ENCODE measurements at places on chromosomes 7 and 10.

GRCh38 chr10:5343979-5344378, 20.8 kb upstream of the UCN3 start:
- DNase-seq: no peak

- no peak for DNase-seq
These were observed 309.3 kb downstream of the KCNMA1 start for GRCh38 chr10:77328272-77328816.

DNA sequence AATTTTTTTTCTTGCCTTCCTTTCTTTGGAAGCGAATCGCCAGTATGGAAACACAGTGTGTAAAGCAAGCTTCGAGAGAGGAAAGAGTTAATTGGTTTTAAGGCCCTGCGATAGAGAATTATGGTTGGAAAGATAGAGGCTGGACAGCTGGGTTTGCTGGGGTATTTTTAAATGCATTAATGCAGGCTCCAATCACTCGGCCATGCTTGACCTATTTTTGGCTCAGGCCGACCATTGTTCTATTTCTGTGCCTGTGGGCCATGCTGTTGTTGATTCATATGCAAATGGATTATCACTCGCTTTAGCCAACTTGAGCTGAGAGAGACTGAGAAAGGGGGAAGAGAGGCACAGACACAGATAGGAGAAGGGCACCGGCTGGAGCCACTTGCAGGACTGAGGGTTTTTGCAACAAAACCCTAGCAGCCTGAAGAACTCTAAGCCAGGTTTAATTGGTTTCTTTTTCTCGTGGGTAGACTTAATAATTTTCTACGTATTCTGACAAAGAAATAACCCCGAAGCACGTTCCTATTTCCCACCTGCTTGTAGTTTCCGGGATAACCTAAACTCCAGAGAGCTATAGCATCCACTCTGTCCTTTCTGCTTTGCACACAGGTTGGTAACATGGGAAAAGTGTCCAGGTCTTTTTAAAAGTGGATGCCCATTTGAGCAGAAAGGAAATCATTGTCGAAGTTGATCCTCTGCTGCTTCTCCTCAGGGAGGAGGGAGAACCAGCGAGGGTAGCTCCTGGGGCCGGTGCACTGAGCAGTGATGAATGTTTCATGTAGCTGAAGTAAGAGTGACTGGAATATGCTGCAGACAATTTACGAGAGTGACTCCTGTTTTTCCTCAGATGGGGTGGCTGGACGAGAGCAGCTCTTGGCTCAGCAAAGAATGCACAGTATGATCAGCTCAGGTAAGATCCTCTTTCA, at the start of gene HDAC9:
TSS of gene HDAC9 (plus strand) at position 338 of the 929 bp plus-strand sequence. CDS start at position 892, 554 bp downstream.
- peak; percentile 62 for DNase-seq

- no peak for DNase-seq
These were observed 12.2 kb downstream of the FOXP2 start for GRCh38 chr7:114426824-114427223.

DNA sequence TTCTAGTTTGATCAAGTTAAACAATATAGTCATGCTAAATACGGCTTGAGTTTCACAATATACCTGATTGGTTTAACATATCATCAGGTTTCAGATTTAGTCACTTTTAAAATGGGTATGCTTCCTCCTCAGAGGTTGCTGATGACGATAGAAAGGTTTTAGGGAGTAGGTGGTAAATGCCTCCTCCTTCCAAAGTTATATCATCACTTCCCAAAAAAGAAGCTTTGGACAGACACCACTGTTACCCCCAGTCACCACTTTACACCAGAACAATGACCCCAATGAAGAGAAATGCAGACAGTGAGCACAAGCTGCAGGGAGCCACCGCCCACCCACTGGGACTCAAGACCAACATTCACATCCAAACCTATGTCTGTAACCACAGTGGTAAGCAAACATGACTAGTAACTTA, 244.6 kb downstream of the SORCS1 start:
- no peak for DNase-seq

DNA sequence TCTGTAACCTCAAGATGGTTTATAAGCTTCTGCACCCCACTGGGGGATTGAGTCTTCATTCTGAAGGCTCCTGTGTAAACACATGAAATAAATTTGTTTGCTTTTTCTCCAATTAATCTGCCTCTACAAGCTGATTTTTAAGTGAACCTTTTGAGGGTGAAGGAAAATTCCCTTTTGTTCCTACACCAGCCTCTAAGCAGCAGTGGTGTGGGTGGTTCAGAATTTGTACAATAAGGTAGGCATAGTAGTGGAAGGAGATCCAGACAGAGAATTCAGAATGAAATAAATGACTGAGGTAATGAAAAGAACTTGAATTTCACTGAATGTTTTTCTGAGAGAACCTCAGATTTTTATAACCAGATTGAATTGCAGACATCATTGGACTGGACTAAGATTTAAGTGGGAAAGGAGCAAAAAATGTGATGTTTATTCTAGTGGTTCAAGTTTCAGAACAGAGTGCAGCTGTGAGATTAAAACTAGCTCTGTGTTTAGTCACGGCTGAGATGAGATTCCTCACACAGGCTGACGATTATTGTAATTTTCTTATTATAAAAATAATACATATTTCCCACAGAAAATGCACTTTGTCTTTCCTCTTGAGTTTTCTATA, 1162.2 kb downstream of the TYW1 start:
- DNase-seq: no peak

DNA sequence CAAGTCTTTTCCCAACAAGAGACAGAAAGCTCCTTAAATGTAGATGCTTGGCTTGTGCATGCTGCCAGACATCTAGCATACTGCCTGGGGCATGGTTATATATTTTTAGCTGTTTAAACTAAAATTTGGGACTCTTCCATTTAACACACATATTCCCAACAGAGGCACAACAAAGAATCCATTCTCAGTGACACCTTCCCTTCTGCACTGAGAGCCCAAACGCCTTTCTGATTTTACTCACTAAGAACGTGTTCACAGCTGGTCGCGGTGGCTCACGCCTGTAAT, 49.9 kb downstream of the CPVL start:
- no peak for DNase-seq

- DNase-seq: no peak
These were observed 84.7 kb downstream of the ARL5B start for GRCh38 chr10:18743926-18744325.

DNA sequence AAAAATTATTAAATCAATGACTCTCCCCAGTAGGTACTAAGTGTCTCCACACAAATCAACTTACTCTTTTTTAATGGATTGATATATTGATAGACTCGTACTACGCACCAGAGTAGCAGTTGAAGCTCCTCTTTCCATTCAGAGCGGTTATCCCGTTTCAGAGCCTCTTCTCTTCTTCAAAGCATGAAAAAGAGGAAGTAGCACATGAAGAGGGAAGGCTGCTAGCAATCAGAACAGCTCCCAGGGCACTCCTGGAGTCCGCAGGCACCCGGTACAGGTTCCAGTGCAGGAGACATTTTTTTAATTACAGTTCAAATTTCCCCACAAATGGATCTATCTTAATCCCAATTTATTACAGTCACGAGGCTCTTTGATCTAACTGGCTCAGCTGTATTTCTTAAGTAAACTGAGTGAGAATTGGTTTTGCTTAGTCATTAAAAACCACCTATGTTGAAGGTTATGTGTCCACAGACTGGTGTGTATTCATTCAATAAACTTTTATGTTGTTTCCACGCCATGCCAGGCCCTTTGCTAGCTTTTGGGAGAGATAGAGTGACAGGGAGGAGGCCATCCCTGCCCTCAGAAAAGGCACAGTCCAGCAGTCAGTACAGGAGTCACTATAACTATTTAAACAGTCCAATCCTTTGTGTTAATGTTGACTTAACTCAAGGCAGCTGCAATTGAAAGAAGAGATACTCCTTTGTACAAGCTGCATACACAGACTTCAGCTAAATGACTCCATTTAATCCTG, 32.1 kb upstream of the CALN1 start:
- no peak for DNase-seq

DNA sequence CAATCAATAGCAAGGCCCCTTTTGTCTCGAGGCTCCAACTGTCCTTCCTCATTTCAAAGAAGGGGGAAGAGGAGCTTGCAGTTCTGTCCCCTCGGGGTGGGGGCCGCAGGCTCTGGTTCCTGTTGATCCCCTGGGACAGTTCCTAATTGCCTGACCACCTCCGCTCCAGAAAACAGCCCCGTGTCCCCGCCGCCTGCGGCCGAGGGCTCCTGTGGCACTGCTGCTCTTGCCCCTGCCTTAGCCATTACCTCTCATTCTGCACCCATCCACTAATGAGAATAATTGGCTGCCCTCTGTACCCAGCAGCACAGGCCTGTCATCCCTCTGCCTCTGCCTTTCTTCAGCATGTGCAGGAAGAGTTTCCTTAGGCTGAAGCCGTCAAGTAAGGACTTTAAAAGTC, 668.3 kb upstream of the FOXK1 start:
- no peak for DNase-seq

DNA sequence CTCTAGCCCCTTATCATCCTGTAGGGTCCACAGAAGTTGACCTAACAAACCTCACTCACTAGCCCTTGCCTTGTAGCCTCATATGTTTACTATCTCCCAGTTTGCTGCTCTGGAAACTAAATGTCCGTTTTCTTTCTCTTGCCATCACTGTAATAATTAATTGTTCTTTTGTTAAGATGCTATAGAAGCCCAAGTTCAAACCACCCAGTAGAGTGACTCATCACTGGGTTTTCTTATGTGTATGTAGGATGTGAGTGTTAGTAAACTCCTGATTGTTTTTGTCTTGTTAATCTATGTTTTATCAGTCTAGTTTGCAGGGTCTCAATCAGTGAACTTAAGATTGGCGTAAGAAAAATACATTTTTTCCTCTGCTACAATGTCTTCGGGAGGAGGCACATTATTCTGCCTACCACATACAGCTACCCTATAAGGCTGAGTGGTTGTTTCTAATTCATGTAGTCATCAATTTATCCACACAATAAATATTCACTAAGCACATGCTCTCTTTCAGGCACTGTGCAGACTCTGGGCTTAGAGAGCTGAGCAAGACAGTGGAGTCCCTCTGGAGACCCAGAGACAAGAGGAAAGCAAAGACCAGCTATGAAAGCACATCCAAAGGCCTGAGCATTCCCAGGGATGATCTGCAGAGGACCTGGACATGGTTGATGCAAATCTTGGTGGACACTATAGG, 474.1 kb upstream of the AKR1E2 start:
- no peak for DNase-seq

- no peak for DNase-seq
These were observed 137.4 kb downstream of the TNS3 start for GRCh38 chr7:47444376-47445098.

GRCh38 chr10:78164702-78165101, 131.0 kb downstream of the RPS24 start:
- no peak for DNase-seq

GRCh38 chr10:22294694-22295093, 21.5 kb upstream of the COMMD3 start:
- no peak for DNase-seq

DNA sequence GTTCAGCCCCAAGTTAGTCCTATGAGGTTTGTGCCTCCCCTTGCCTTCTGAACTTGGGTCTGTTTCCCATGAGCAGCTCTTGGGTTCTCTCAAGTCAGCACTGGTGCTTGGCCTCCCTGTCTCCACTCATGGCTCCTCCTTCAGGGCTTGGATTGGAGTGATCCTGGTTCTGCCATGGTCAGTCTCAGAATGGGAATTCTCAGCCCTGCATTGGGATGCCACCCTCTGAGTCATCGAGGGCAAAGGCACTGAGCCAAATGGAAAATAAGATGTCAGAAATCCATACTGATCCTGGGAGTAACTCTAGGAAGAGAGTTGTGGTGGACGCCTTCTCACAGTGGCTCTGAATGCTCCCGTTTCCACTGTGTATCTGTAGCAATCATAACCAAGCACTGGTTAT, 233.4 kb upstream of the HABP2 start:
- DNase-seq: no peak

GRCh38 chr7:20795881-20796280, 9.2 kb upstream of the SP8 start:
- no peak for DNase-seq

- no peak for DNase-seq
These were observed 57.7 kb downstream of the PTPRE start for GRCh38 chr10:127964621-127965020.

- DNase-seq: no peak
These were observed 211.1 kb upstream of the TCF7L2 start for GRCh38 chr10:112738606-112739591.

Measured in WERI-Rb-1 (cell line).